Activated T-cell treated with anti-CD3 and anti-CD28 coated beads, Interleukin-2, amount 50 U/mL, for 4 hours (primary cell): ENCODE measurements at places on chromosomes 7 and 10. TPM values are rescaled to one million over a fixed set of nuclear protein-coding genes. Genes with fewer than 3 reads are reported as not detected.

DNA sequence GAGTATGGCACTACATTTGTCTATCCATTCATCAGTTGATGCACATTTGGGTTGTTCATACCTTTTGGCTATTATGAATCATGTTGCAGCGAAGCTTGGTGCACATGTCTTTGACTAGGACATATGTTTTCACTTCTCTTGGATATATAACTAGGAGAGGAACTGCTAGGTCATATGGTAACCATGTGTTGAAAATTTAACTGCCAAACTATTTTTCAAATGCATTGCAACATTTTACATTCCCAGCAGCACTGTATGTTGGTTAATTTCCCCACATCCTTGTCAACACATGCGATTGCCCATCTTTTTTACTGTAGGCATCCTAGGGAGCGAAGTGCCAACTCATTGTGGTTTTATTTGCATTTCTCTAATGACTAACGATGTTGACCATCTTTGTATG is 183.4 kb downstream of the PRKCQ start:
- no peak for DNase-seq

DNA sequence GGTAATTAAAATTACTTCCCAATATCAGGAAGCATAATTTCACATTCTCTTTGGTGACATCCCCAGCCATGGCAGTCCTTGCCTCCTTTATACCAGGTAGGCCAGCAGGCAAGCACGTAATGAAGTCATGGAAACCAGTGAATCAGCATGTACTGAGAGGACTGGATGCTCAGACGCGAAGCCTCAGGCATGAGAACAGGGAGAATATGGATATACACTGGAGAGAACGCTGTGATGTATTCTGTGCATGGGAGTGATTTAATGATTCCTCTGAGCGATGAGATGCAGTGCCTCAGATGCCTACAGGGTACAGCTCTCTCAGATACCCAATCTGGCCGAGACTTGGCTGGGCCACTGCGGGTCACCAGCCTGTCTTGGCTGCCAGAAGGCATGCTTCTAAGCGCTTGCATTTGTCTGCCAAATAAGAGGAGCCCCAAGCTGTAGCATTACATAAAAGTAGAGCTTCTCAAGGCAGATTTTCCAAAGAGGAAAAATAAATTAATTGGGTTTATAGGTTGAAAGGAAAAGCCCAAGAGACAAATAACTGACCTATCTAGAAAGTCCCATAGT is 238.1 kb downstream of the RELN start:
- DNase-seq: no peak

GRCh38 chr10:84196941-84197340 is 2.6 kb downstream of the CDHR1 start:
- no peak for DNase-seq

Gene MYH16
- not detected for total RNA-seq

Gene CYP26C1
- 0.05 TPM for total RNA-seq
